ENCODE measurements at places on chromosomes 3 and 15.

DNA sequence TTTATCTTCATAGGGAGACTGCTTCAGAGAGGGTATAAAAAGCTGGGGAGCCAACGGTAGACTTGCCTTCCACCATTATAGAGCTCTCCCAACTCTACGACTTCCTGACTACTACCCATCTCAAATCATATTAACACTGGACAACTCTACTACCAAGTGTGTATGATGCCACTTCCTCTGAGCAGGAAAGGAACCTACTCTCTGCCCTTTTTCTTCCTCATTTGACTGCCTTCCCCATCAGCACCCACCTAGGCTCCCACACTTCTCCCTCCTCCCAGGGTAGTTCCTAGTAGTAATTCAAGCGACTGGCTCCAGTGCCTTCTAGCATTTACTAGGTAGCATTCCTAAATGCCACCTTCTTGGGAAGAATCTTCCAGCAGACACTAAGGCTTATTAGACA lies 24.5 kb upstream of the TBL1XR1 start:
- no peak for DNase-seq

DNA sequence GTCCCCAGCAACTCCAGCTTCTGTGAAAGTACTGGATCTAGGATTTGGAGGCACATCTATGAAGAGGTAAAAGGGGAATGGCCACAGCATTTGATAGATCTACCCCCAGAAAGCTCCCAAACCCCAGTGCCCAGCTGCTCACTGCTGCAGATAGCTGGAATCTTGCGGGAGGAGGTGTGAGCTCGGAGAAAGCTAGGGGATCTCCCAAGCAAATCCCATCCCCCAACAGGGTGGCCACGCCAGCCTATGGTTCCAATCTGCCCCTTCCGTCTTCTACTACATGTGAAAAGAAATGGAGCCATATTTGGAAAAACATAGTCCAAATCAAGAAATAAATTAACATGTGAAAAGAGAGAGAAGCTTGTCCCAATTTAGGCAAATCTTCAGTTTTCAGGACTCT lies 42.0 kb downstream of the SEMA5B start:
- DNase-seq = no peak

GRCh38 chr15:76150513-76150912 lies 90.7 kb downstream of the TMEM266 start:
- DNase-seq = no peak

GRCh38 chr15:89360294-89360971 lies 25.8 kb upstream of the POLG start:
- DNase-seq = peak; percentile 41

GRCh38 chr3:50657816-50658215 lies 16.9 kb upstream of the DOCK3 start:
- no peak for DNase-seq

DNA sequence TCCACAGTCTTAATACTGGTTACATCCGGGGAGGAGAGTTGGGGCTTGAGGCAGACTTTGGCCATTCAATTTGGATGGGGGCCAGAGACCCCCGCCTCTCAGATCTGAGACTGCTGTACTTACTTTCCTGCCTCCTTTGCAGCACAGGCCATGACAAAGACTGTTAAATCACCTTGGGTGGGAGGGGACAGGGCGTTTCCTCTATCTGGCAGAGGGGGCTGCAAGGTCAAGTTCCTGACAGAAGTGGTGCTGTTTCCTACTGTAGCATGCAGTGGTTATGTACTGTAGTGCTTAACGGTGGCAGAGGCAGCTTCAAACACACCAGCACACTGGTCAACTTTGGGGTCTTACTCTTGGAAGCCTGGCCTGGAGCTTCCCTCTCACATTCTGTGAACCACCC lies 261.2 kb upstream of the LRRFIP2 start:
- no peak for DNase-seq

GRCh38 chr3:17770682-17771081 lies 28.3 kb upstream of the TBC1D5 start:
- no peak for DNase-seq

- no peak for DNase-seq
Observed at GRCh38 chr3:50269977-50270413, 1.0 kb downstream of the SEMA3B start.

GRCh38 chr15:40064231-40064894 lies 25.4 kb upstream of the SRP14 start:
- DNase-seq = peak; percentile 59

GRCh38 chr15:63332367-63333124 lies 49.1 kb downstream of the CA12 start:
- DNase-seq = peak; percentile 71

DNA sequence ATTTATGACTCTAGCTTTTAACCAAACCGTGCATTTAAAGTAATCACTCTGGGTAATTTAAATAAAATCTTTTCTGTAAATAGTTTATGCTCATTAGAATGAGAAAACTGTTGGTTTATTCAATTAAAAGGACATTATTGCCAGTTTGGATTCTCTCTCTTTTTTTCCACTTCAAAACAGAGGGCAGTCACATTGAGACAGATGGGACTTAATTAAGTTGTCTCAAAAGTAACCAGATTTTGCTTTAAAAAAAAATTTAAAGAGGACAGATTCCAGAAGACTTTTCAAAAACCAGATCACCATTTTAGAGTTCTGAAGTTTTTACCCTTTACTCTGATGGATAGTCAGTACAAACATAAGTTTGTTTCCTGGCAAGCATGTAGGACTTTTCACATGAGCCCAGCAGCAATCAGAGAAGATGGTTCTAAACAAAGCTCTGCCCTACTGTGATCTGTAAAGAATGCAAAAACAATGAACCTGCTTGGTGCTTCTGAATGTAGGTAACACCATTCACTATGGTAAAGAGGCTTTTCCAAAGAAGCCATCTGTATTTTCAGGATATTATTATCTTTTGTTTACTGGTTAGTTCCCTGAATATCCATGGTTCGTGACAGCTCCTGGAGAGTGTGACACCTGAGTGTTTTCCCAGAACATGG lies 136.2 kb downstream of the LRTM1 start:
- no peak for DNase-seq

- no peak for DNase-seq
Observed at GRCh38 chr3:22373827-22374226, 622.8 kb upstream of the ZNF385D start.

GRCh38 chr3:34077417-34078195 lies 279.2 kb downstream of the PDCD6IP start:
- DNase-seq = peak; percentile 42

GRCh38 chr15:95215017-95215416 lies 983.7 kb downstream of the MCTP2 start:
- DNase-seq = no peak

DNA sequence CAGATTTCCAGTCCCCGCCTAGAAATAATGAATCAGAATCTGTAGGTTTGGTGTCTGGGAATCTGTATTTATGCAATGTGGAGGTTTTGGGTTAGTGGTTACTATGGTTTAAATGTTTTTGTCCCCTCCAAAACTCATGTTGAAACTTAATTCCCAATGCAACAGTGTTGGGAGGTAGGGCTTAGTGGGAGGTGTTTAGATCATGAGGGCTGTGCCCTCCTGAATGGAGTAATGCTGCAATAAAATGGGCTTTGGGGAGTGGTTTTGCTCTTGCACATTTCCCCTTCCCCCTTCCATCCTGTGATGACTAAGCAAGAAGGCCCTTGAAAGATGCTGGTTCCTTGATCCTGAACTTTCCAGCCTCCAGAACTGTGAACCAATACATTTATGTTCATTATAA lies 9.2 kb upstream of the RFC4 start:
- peak; percentile 30 for DNase-seq

DNA sequence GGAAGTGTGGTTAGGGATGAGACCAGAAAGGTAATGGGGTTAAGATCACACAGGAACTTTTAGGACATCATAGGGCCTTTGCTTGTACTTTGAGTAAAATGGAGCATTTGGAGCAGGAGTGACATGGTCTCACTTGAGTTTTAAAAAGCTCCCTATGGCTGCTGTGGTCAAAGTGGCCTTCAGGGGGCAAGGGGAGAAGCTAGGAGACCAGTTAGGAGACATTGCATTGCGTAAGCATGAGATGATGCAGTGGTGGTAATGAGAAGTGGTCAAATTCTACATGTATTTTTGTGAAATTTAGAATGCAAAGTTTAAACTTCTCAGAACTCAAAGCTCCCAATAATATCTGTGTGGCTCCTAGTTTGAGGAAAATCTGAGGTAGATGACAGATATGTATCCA lies 27.9 kb downstream of the MED12L start:
- no peak for DNase-seq

DNA sequence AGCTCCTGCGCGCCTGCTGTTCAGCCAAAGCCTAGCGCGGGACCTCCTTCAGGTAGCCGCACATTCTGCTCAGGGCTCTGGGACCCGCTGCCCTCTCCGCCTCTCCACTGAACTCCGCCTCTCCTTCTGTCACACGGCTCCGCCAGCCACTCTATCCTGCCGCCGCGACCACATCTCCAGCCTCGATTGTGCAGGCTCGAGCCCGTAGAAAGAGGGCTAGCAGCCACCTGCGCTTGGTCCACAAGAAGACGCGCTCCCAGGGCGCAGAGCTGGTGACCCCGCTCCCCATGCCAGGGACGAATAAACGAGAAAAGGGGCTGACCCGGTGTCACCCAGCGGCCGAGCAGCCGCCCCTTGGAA lies 1.1 kb upstream of the VIPR1 start:
- no peak for DNase-seq

GRCh38 chr15:74832826-74833225 lies 6.4 kb downstream of the CPLX3 start:
- DNase-seq = no peak

DNA sequence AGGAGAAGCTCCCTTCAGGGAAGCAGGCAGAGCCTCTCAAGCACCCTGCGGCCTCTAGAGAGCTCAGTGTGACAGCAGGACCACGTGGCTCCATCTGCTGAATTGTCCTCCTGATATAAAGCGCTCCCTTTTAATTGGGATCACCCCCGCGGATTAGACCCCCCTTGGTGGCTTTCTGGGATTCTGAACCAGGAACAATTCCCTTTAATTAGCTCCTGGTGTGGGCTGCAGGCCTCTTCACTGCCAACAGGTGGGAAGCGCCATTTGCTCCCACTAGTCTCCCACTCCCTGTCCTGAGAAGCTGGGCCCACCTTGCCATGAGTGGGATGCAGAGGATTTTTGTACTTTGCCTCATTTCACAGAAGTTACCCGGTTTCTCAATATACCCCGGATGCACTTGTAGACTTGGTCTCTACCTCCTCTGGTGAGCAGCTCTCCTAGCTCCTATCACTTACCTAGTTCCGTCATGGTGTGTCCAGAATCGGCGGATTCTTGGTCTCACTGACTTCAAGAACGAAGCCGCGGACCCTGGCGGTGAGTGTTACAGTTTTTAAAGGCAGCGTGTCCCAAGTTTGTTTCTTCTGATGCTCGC lies 592 bp downstream of the PGPEP1L start:
- no peak for DNase-seq

DNA sequence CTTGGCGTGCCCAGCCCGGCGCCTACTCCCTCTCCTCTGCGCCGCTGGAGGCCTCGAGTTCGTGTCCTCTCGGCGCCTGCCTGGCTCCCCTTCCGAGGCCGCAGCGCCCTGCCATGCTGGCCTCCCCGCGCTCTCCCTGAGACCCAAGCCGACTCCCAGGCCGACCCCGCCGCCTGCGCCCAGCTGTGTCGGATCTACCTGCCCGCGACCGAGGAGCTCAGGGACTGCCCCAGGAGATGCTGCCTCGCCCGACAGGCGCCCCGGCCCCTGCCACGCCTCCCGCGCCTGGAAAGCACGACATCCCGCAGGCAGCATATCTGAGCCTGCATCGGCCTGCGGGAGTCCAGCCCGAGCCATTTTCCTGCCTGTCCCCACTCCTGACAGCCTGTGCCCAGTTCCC lies 16.1 kb downstream of the PAQR9 start:
- DNase-seq = no peak

DNA sequence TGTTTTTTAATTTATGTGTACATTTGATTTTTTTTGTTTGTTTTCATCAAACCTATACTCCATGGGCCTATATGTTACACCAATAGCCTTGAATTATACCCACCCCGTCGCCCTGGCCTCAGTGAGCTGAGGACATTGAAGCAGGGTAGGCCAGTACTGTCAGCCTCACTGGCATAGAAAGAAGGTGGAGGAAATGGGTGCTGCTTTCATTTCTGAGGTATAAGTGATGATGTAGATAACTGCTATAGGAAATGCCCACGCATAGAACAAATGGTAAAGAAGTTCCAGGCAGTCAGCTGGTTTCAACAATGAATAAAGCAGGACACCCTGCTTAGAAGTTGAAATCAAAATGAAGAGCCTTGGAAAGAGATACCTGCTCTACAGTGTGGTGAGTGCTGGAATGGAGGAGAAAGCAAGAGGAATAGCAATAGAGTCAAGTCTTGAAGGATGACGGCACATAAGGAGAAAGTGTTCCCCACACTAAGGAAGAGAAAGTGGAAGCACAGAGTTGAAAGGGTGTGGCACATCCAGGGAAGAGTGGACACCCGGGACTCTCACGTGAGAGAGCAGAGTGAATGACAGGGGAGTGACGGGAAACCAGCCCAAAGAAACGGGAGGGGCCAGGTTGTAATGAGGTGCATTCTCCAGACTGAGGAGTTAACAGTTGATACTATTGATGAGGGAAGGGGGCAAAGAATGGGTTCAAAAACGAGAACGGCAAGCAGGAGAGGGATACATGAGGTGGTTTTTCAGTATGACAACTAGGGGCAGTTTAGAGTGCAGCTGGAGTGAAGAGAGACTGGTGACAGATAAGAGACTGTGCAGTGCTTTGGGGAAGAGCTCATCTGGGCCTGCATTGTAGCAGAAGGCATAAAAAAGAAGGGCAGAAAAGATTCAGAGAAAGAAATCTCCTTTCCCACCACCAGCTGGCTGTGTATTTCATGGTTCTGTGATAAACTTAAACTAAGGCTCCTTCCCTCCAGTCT lies 70.5 kb downstream of the KLHL25 start:
- no peak for DNase-seq

DNA sequence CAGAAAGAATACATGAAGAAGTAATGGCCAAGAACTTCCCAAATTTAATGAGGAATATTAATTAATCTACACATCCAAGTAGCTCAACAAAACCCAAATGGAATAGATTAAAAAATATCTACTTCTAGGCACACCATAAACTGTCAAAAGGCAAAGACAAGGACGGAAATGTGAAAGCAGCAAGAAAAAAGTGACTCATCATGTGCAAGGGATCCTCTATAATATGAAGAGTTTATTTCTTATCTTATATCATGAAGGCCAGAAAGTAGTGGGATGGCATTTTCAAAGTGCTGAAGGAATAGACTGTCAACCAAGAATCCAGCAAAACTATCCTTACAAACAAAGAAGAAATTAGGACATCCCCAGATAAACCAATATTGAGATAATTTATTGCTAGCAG lies 73.9 kb upstream of the PRICKLE2 start:
- DNase-seq = no peak

DNA sequence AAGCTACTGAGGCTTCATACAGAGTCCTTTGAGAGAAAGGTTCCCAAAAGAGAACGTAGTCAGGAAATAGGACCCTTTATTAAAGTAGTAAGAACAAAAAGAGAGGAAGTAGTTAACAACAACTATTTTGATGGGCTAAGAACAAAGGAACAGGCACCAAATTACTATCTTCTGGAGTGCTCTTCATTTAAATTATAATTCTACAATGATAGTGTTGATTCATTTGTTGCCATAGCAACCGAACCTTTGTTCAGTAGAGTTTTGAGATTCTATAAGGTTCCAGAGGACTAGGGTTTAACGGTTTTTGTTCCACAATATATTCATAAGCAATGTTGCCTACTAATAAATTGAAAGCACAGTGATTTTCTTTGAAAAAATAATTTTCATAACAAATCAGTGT lies 78.8 kb downstream of the CMSS1 start:
- no peak for DNase-seq

All from astrocyte of the hippocampus (primary cell).